Stimulated activated CD4-positive, alpha-beta T cell treated with anti-CD3 and anti-CD28 coated beads, TNF-alpha, amount 100 ng/mL, for 48 hours (primary cell): ENCODE measurements at places on chromosomes 7 and 10.
A peak's percentile ranks its signal among the peaks of the same experiment; 100 is the strongest.

DNA sequence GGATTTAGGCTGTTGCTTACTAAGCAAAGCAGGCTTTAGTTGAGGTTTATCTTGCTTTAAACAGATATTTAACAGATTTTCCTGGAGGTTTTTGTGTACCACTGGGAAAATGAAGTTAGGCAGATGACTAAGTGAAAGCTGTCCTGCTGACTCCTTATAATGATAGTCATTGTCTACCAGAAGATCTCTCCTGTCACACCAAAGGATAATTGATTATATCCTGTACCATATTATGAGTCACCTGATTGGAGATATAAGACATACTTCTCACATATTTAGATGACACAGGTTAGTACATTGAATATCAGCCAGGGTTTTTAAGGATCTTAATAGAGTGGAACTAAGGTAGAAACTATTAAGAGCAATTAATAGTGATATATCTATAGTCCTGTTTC, 68.4 kb downstream of the PTEN start:
- DNase-seq = no peak

- DNase-seq = no peak
Observed at GRCh38 chr7:132443761-132444520, 132.3 kb downstream of the PLXNA4 start.

DNA sequence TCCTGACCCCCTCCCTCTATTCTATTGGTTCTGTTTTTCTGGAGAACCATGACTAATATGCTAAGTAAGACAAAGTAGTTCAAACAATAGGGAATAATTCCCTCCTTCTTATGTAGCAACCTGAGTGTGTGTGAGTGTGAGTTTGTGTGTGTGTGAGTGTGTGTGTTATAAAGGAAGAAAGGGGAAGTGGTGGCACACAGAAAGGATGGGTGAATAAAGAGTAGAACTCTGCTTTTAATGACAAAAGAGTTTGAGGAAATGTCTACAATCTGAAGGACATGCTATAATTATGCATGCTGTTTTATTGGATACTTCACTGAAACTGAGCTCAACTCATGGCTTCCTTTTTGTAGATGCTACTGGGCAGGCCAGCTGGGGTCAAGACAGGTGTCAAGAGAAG, 489.5 kb downstream of the REEP3 start:
- DNase-seq = no peak

DNA sequence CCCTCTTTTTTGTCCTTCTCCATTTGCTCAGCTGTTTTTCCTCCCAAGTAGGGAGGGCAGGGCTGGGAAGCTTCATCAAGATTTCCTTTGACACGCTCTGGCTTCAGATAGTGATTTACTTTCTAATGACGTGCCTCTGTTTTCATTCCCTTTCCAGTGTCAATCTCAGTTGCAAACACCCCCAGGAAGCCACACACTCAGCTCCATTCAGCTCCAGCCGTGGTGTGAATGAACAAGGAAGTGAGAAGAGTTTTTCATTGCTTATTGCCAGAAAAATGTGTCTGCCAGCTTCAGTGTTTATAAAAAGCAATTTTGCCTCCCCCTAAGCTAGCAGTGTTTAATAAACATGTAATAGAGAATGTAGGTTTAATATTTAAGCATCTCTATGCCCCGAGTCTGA, 108.7 kb upstream of the DPP6 start:
- DNase-seq = no peak

DNA sequence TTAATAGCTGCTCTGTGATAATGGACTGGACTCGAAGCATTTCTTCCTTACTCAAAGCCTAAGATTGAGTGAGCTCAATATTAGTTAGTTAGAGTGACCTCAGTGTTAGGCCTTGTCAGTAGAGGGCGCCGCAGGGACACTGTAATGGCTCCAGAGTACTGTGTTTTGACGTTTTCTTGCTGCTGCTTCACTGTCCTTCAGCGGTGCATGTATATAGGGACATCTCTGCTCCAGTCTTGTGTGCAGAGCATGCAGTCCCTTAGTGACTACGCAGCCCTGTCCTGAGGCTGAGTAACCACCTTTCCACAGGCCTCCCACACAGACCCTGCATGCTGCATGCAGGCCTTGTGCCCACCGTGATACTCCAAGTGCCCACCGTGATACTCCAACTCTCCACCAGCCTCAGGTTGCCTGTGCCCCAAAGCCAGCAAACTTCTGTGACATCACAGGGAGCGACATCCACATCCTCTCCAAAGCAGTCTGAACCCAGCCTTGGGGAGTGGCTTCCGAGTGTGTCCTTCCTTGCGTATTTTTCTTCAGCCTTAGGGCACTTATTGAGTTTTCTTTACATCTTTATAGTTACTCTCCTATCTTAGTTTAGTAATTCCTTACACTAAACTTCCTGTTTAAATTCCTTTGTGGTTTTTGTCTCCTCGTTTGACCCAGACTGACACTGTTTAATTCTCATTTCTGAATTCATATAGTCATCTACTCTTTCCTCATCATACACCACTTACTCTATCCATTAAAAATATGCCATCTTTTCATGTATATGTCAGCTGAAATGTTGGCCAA, 118.2 kb downstream of the JAZF1 start:
- peak; percentile 18 for DNase-seq

DNA sequence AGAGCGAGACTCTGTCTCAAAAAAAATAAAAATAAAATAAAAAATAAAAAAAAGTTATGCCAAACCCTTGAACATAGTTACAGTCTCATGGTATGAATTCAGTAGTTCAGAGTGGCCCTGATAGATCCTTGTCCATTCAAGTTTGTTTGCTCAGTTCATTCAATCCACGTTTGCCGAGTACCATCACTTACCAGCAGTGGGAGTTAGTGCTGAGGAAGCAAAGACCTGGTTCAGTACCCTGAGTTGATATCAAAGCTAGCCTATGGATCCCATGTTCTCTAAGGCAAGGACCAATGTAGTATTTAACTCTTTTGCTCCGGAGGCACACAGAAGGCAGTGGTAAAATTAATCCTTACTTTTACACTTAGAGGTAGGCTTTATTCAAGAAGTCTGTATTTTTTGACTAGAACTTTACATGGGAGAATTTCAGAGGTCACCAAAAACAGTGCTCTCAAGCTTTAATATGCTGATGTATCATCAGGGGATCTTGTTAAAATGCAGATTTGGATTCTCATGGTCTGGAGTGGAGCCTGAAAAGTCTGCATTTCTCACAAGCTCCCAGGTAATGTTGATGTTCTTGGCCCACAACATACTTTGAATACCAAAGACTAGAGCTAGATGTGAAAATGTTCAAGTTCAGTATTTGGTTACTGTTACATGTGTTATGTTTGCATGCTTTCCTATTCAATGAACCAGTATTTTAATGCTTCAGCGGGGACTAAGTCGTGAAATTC, 38.1 kb upstream of the HBP1 start:
- no peak for DNase-seq

- no peak for DNase-seq
Observed at GRCh38 chr7:137873524-137873923, 26.8 kb upstream of the DGKI start.

GRCh38 chr7:141974831-141975230, 1.3 kb upstream of the TAS2R38 start:
- no peak for DNase-seq

GRCh38 chr7:54705436-54705835, 53.6 kb downstream of the SEC61G start:
- no peak for DNase-seq

DNA sequence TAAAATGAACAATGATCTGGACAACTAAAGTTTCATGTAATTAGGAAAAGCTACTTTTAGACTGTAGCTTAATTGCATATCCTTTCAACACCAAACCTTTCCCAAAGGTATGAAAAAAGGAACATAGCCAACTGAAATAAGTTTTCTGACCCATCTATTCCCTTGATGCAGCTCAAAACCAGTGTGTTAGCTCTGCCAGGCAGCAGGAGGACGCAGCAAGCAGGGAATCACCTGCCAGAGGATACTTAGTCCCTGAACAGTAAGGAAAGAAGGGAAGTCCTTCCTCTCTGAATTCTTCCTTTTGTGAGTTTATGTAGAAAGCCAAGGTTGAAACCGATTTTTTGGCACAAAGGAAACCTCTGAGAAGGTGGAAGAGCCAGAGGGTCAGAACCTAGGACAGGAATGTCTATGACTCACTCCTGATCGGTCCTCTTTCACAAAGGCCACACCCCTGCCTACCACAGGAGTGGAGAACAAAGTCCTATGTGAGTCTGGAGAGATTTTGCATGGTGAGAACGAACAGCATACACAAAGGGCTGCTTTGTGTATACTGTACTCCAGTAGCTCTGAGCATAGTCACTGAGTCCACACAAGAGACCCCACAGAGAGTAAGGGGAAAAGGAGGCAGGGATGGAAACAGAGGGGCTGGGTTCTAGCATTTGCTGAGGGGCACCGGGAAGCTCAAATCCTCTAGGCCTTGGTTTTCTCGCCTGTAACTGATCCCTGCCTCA, 68.8 kb upstream of the GSDME start:
- DNase-seq = no peak

DNA sequence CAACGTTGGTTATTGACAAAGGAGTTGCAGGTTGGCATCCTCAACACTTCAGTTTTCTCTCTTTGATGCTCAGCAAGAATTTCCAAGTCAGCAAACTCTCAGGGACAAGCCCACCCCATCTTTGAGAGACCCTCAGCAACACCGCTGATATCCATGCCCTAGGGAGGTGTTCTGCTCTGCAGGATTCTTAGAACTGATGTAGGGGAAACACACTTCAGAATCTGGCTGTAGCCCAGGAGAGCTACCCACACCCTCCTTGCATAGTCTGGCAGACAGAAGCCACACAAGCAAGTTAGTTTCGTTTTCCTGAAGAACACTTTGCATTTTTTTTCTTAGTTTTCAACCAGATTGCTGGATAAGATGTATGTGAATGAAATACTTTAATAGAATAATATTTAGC, 822 bp downstream of the SAMD9L start:
- no peak for DNase-seq

DNA sequence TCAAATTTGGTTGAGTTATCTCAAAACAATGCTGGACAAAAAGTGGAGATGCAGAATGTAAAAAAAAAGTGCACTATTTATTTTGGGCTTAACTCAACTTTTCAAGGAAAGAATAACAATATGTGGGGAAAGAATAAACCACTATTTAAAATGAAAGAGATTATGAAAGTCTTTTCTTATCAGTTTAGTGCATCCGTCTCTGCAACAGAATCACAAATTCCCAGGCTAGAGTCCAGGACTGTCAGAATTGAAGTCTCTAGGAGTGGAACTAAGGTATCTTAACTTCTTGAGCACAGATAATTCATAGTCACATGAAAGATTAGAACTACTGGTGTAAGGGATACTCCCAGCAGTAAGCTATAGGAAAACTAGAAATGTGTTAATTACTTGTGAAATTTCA, 1200.3 kb upstream of the LRRN3 start:
- no peak for DNase-seq

DNA sequence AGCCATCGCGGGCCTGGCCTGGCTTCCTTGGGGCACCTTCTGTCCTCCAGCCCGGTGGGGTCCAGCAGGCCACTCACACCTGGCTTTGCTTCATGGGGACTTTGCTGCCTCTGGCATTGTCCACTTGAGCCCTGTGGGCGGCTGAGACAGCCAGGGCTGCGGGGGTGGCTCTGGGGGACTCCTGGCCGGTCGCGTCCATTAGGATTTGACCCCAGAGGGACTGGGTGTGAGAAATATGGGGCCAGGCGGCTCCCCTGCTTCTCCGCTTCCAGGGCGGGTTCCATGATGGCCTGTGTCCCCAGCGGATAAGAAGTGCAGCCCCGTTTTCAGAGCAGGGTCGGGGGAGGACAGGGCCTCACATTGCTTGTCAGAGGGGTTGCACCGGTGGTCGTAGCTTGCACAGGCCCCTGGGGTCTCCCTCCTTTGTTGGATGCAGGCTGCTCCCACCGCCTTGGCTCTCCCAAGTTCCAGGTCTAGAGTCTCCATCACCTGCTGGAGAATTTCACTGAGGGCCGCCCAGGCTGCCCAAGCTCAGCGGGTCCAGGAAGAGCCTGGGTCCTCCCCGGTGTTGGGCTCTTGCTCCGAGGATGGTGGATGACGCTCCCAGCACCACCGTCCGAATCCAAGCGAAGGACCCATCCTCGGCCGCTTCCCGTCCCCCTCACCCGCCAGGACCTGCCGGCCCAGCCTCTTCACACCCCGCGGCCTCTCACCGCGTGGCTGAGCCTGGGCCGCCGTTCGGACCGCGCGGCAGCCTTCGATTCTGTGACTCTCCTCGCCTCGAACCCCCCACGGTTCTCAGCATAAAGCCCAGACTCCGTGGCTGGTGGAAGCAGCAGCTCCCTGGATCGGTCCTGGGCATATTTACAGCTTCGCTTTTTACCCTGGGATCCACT, 140.1 kb downstream of the DYNC2I1 start:
- DNase-seq = no peak

- DNase-seq = no peak
Observed at GRCh38 chr7:135286876-135287275, 53.2 kb downstream of the STRA8 start.

DNA sequence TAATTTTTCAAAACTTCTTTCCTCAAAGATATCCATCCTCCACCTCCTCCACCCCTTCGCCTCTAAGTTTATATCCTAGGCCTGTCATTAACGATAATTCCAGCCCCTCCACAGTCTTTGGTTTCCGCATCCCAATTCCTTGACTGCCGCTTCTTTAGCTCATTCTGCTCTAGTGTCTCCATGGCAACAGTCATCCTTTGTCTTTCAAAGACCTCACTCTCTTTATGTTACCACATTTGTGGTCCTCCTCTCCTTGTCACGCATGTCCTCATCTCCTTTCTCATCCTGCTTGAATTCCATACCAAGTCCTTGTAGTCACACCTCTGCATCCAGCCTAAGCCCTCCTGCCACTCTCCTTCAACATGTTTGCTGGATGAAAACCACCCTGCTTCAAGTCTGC, 511.2 kb upstream of the KLF6 start:
- DNase-seq = no peak
